Stimulated activated CD8-positive, alpha-beta memory T cell treated with anti-CD3 and anti-CD28 coated beads, Interleukin-7, amount 100 ng/mL, for 24 hours (primary cell): ENCODE measurements at places on chromosomes 4 and X.

DNA sequence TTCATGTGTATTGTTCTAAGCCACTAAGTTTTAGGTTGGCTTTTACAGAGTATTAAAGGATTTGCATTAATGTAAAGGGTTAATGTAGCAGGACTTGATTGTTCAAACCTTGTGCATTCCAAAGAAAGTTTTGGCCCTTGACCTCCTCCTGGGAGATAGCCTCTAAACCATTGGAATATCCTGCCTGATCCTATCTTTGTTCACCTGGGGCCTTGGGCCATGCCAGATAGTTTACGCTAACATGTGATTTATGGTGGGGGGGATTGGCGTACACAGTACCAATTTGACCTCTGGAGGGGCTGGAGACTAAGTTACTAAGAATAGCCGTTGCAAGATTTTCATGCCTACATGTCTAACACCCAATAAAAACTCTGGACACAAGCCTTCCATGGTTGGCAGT, 1002.7 kb upstream of the PABPC4L start:
- DNase-seq = no peak

DNA sequence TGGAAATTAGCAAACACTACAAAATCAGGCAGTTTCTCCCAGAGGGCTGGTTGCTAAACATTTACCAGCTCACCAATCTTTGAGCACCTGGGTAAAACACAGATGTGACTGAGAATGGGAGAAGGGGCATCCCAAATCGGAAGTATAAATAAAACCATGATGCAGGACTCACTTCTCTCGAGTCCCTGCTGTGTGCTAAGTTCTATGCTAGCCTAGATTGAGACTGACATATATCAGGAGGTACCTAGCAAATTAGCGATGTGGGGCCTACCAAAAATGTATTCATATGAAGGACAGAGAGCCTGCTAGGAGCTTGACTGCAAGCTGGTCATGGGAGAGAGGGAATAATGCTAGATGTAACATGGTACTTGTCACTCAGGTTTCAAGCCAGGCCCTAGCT, 171.9 kb upstream of the PGRMC2 start:
- DNase-seq = no peak

DNA sequence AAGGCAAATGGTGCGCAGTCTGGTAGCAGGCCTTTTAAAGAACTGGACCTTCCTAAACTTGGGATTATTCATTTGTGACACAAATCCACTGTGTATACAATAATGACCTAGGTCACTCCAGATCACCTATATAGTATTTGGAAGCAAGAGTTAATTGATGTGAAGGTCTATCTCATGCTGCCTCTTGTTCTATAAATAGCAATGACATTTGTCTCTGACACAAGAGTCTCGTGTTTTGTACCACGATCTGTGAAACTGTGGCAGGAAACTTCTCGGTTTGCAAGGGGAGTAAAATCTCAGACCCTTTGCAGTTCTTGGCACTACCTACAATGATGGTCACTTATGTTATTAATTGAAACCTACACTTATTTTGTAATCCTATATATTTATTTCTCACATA, 1408.4 kb downstream of the PCDH7 start:
- DNase-seq = no peak

DNA sequence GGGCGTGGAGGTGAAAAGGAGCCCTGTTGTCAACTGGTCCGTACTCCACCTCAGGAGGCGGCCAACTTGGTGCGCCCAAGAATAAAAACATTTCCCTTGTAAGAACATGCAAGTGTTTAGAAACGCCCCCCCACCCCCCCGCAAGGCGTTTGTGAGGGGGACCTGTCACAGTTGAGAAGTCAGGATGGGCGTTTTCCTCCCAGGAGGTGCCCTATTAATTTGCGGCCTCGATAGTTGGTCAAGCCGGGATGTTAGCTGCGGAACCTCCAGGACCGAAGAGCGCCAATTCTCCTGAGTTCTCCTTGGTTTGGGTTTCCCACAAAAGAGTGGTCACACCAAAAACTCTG, 651 bp upstream of the SAP30 start:
- DNase-seq = peak; percentile 30

GRCh38 chr4:17587094-17587822, 10.3 kb downstream of the LAP3 start:
- no peak for DNase-seq

GRCh38 chr4:37588150-37588549, 98.0 kb downstream of the RELL1 start:
- no peak for DNase-seq

DNA sequence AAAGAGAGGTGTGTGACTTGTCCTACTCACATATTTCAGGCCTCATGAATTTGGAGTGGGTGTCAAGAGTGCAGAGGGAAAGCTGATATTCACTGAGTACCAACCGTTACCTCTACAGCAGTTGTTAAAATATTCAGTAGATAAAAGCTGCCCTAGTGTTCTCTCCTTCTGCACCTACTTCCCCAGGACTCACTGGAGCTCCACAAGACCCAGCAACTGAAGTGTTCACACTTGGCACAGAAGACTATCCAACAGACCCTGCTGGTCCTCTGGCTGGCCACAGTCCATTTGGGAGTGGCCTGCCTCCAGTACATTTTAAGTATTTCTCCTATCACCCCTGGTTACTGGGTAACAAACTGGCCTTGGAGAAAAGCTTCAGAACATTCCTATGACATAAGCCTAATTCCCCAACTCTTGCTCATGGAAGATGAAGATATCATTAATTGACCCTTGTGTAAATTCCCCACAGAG, 70.8 kb downstream of the PPARGC1A start:
- DNase-seq = no peak

- DNase-seq = no peak
Measured at GRCh38 chr4:53693408-53693807, 102.1 kb upstream of the LNX1 start.

GRCh38 chrX:28920153-28920943, 333.1 kb downstream of the IL1RAPL1 start:
- no peak for DNase-seq

DNA sequence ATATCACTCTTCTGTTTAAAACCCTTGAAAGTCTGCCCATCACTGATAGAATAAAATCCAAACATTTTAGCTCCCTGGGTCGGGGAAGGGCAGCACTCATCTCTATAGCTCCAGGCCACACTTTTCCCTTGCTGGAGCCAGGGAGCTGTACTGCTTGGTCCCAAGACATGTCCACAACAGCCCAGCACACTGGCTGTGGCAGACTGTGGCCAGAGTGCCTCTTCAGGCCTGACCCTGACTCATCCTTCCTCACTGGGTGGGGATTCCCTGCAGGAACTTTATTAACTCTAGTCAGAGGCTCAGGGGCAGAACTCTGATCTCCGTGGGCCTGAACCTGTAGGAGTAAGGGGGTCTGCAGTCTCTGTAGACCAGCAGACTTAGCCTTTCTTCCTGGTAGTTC, 69.8 kb upstream of the CAPN6 start:
- DNase-seq = no peak

GRCh38 chr4:6239486-6239885, 30.2 kb upstream of the WFS1 start:
- no peak for DNase-seq

GRCh38 chr4:151673908-151674520, 86.8 kb downstream of the GATB start:
- DNase-seq = no peak

- no peak for DNase-seq
Measured at GRCh38 chr4:146834263-146835034, 111.2 kb downstream of the TTC29 start.

GRCh38 chr4:10716163-10716562, 31.6 kb upstream of the CLNK start:
- no peak for DNase-seq

GRCh38 chr4:185657183-185657582, 121.9 kb upstream of the PDLIM3 start:
- no peak for DNase-seq

- no peak for DNase-seq
Measured at GRCh38 chrX:124925681-124926080, 394.0 kb upstream of the TEX13C start.

DNA sequence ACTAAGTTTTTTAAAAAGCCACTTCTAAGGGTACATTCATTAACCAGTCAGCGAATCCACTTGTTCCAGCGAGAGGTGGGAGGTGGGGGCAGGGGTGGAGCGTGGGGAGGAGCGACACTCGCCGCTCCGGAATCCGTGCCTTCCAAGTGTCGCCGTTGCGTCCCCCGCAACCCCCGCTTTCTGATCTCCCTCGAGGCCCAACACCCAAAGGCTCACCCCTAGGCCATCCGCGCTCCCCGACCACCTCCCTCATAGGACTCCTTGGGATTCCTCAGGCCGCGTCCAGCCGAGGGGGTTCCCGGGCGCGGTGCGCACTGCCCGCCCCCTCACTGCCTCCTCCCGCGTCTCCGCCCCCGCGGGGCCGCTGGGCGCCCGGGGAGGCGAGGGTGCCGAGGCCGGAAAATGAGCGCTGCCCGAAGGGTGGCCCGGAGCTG, 108.1 kb upstream of the STOX2 start:
- no peak for DNase-seq

DNA sequence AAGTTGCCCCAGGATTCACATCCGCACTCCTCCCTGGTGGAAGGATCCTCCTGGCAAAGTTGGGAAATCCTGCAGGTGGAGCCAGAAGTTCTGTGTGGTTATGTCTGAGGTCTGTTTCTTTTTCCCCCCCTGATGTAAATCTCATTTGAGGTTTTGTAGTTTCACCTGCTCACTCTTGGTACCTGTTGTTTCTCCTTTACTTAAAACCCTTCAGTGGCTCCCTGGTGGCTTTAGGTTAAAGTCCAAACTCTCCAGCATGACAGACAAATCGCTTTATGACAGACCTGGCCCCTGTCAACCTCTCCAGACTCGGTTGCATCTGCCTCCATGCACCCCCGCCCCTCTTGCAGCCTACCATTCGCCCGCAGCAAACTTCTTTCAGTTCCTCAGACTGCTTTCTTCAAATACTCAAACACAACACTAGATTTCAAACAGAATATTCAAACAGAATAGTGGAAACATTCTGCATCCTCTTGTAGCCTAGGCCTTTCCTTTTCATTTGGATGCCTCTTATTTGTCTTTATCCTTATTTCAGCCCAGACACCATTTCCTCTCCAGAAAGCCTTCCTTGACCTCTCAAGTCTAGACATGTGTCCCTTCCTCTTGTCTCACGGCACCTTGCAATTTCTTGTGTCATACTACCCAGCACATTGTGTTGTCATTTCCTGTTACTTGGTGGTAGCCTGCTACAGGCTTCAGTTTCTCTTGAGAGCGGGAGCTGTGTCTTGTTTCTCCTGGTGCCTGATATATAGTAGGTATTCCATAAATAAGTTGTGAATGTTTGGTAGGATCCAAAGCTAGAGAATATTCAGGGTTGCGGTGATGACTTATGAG, 24.8 kb downstream of the IL13RA1 start:
- no peak for DNase-seq

- no peak for DNase-seq
Measured at GRCh38 chr4:25233194-25233593, 639 bp upstream of the PI4K2B start.

DNA sequence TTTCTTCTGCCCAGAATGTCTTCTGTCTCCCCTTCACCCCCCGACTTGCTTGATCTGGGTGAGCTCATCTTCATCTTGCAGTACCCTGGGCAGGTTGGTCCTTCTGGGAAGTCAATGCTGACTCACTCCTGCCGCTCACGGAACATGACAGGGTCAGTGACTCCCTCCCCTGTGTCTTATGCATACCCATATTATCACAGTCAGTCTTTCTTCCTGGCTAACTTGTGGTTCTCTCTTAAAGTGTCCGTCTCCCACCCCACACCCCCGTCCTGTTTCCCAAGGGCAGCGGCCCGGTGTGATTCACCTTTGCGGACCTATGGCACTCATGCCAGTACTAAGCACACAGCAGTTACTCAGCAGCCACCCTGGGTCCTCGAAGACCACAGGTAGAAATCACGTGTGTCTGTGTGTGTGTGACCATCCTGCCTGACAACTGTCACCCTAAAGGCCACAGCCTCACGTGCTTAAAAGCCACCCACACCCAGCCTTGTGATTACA, 17.7 kb downstream of the IQSEC2 start:
- DNase-seq = no peak

DNA sequence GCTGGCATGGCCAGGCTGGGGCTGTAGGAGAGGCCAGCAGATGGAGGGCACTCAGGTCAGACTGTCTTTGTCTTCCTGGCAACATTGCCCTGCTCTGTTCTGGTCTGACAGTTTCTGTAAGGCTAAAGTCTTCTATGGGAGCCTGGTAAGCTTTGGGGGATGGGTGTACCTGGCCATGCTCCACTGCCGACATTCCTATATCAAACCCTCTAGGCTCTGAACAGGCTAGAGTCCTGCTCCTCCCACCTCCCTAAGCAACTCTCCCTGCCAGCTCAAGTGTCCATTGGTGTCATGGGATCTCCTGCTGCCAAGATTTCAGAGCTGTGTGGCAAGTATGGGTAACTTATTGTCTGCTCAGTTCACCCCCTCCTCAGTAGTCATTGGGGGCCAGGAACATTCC, 163.5 kb upstream of the UGT8 start:
- no peak for DNase-seq

GRCh38 chr4:88162626-88163025, 4.2 kb upstream of the ABCG2 start:
- no peak for DNase-seq

DNA sequence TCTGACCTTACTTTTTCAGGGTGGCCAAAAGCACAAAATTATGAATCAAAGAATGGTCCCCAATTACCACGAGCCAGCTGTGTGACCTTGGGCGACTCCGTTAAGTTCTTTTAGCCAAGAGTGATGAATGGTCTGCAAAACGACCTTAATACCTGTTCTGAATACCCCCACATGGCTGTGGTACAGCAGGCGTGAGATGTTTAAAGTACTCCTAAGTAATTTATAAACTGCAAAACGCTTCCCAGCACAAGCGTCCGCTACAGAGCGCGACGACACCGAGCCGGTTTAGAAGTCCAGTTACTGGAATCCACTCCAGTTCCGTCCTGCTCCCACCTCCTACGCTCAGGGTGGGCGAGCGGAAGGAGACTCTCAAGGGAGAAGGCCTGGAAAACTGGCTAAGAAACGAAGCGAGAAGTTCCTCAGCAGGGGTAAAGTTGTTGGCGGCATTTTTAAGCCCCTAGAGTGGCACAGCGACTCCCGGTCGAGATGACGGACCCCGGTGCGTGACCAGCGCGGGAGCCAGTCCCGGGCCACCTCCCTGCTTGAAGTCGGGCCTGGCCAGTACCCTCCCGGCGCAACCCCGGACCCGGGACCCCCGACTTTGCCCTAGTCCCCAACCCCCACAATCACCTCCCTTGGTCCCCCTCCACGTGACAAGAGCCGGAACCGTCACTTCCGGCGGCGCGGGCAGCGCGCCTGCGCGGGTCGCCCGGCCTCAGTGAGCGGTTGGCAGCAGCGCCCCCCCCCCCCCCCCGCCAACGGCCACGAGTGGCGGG, 659 bp upstream of the BMP2K start:
- DNase-seq = peak; percentile 61

GRCh38 chrX:31260351-31260750, 188.5 kb upstream of the FTHL17 start:
- DNase-seq = no peak

GRCh38 chr4:74366367-74366911, 1.5 kb downstream of the EREG start:
- DNase-seq = no peak
